Left lung (tissue), 14 donors: ENCODE measurements at places on chromosomes 7 and 10.

DNA sequence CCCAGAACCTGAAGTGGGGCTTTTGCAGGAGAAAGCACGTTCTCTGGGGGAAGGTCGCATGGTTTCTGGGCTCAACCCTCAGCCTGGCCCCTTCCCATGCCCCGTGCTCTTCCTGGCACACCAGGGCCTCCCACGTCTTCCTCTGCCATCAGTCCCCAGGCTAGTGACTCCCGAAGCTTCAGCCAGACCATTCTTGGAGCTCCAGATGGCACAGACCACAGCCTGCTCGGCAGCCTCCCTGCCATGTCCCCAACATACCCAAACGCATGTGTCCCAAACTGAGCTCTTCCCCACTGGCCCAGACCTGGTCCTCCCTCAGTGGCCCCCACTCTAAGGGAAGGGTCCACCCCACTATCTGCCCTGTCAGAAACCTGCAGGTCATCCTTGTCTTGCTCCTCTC lies 47.0 kb downstream of the CLRN3 start:
- no peak for DNase-seq

DNA sequence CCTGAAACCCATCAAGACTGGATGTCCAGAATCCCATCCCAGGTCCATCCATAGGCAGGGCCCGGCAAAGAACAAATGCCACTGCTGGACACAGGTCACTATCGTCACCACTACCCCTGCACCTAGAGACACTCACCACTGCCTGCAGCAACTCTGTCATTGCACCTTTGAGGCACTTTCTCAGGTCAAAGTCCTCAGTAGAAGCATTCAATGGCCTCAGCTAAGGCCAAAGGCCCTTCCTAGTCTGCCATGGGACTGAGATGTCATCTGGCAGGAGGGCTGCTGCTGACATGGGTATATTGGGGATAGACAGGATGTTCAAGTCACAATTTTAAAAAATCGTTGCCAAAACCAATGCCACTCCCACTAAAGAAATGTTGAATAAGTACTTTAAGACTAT lies 58.7 kb downstream of the GPAM start:
- DNase-seq, result no peak

- DNase-seq, result no peak
Observed at GRCh38 chr7:55730197-55730596, 132.4 kb downstream of the SEPTIN14 start.

GRCh38 chr7:137441451-137441850 lies 97.9 kb upstream of the PTN start:
- DNase-seq, result no peak

DNA sequence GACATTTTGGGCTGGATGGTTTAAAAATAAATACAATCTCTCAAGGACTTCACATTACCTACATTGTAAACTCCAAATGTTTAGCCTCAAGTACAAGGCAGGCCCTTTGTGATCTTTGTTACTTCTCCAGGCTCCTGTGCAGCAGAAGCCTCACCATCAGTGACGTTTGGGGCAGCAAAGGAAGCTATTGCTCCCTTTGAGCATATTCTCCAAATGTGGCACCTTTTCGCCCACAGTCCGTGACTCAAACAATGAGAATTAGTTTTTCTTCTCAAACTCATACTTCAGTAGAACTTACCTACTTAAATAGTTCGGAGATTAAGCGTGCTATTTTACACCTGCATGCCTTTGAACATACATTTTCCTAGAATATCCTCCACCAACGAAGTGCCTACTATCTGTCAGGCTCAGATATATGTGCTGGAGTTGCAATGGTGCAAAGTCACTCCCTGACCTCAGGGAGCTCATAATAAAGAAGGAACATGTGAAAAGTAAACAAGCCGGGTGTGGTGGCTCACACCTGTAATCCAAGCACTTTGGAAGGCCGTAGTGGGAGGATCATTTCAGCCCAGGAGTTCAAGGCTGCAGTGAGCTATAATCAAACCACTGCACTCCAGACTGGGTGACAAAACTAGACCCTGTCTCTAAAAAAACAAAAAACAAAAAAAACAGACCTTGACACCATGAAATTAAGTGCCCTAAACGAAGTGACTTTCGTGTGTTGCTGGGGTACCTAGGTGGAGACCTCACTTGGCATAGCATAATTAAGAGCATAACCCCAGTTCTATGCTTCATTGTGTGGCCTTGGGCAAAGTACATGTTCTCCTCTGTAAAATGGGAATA lies 1.2 kb upstream of the ABCF2 start:
- DNase-seq, result no peak

DNA sequence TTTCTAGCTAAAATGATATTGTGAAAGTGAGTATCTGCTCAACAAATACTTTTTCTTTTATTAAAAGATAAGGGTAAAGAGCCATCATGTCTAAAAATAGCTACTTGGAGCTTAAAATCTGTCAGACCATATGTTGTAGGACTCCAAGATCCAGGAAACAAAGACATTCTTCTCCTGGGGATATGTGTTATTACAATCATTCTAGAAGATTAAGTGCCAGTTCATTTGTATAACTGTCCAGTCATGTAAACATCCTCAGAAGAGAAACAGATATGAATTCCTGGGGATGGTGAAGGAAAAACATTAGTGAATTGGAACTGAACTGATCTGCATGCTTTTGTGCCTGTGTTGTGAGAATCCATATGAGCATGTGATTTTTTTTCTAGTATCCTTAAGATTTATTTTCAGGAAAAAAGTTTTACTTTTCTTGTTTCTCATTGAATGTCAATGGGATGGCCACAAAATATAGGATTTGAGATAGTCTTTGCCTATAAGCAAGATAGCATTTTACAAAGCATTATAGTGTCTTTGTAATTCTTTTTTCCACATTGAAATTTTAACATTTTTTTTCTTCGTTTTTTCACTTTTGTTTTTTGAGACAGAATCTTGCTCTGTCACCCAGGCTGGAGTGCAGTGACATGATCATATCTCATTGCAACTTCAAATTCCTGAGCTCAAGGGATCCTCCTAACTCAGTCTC lies 14.4 kb upstream of the MTERF1 start:
- no peak for DNase-seq

DNA sequence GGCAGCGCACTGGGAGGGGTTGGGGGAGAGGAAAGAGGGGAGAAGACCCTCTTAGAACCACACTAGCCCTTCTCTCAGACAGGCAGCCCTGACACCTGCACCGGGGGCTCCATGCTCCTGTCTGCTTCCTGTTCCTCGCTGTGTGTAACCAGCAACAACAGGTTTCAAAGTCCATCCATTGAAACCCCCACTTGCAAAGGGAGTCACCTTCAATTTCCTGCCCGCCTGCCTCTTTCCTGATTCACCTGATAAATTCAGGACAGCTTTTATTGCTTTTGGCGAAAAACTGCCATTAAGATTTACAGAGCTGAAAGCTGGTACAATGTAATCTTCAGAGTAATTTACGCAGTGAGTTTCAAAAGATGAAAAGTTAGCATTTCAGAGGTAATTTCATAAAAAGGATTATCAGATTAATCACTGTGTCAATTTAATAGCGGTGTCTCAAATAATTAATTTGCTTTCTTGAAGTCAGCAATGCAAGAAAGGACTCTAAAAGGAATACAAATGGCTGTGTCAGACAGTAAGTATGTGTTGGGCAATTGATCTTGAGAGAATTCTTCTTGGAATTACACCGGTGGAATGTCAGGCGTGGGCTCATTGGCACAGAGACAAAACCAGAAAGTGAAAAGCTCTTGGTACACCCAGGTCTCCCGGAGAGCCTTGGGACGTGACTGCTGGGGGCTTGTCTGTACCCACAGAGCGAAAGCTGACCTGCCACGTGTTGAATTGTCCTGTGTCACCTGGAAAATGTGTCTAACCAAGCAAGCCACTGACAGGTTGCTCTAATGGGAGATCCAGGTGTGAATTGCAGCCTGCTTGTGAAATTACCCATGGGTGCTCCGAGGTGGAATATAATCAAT lies 60.7 kb downstream of the TMEM209 start:
- no peak for DNase-seq

GRCh38 chr7:124101173-124101768 lies 68.4 kb upstream of the TMEM229A start:
- DNase-seq, result no peak

DNA sequence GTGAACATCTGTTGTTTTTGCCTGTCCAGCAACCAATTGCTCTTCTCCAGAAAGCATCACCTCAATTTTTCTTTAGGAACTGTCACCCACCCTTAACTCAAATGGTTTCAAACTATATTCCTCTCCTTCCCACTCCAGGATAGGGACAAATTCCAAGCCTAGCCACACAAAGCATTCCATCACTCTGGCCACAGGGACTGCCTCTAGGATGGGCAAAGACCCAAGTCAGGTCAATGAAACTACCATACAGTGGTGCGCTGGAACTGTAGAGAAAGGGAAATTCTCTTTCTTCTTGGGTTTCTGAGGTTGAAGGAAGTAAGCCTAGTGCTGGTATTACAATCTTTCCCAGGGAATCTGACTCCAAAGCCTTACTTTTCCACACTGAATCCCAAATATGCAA lies 3.6 kb downstream of the MICU1 start:
- no peak for DNase-seq

DNA sequence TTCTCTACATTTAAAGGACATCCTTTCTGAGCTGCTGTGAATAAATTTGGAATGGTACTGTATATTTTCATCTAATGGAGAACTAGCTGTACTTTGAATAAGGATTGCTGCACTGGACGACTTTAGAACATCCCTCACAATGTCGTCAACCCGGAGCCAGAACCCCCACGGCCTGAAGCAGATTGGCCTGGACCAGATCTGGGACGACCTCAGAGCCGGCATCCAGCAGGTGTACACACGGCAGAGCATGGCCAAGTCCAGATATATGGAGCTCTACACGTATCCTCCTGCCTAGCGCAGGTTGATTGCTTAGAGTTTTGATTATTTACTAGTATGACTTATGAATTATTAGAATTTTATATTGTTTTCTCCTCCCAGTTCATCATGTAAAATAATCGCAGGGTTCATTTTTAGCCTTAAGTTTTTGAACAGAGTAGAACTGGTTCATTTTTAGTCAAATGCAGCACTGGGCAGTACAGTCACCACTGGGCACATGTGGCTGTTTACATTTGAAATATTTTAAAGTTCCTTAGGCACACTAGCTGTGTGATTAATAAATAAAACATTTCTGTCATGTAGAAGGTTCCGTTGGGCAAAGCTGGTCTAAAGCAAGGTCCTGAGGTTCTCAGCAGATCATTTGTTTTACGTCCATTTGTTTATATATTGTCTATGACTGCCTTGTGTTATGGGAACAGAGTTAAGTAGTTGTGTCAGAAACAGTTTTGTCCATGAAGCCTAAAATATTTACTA lies 31.5 kb downstream of the CUL1 start:
- no peak for DNase-seq

DNA sequence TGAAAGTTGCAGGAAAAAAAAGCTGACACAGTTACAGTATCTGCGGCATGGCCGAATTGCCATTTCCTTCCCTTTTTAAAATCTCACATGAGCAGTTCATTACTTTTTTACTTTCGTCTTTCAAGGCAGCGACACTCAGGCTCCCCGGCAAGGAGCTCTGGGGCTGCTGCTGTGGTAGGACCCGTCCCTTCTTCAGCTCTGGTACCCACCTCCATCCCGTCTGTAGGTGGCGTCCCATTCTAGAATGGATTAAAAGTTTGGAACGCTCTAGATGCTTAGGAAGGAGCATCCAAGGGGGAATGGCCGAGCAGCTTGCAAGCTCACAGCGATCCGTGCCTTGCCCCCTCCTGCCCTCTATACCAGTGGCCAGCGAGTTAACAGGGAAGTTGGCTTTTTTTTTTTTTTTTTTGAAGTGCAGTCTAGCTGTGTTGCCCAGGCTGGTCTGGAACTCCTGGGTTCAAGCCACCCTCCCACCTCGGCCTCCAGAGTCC lies 22.8 kb upstream of the TTYH3 start:
- DNase-seq, result no peak

DNA sequence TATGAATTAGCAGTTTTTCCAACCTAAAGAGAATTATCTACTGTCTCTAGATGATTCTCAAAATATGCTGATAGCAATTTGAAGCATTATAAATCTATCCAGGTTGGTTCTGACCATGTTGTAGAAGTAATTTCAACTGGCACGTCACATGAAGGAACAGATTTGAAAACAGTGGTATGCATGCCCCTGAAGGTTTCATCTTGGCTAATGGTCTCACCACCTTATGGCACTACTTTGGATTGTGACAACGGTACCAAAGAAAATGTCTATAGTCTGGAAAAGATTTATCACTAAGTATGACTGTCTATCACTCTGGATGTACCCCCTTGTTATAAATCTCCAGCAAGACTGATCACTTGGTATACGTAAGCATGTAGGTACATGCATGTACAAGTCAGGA lies 723.1 kb upstream of the GALNT17 start:
- DNase-seq, result no peak

DNA sequence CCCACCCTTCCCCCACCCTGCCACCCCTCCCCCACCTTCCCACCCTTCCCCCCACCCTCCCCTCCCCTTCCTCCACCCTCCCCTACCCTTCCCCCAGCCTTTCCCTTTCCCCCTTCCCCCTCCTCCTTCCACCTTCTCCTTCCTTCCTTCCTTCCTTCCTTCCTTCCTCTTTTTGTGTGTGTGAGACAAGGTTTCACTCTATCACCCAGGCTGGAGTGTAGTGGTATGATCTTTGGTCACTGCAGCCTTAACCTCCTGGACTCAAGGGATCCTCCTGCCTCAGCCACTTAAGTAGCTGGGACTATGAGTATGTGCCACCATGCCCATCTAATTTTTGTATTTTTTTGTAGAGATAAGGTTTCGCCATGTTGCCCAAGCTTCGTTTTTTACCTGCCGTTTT lies 35.2 kb downstream of the CYP17A1 start:
- no peak for DNase-seq

DNA sequence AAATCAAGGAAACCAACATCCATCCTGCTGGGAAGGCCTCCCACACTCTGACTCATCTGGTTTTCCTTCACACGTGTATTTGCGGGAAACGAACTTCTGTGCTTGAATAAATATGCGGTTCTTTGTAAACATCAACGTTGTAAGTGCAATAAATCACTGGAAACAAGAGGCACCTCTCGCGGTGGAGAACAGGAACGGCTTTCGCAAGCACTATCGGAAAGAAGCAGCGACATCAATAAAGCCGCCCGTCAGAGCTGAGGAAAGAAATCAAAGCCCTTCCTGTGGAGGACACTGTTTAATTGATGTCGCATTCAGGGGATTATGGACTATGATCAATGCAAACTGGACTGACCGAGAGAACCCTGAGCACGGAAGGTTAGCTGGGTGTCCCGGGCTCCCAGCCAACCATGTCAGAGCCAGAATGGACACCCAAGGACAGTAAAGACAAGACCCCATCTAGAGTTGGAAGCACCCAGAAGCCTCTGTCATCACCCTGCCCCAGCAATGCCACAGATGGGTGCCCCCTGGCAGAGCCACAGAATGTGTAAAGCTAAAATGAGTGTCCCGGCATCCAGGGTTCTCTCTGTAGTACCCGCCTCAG lies 37.6 kb downstream of the OAT start:
- DNase-seq, result no peak
